ENCODE measurements at places on chromosomes 3 and 15. TPM values are rescaled to one million over a fixed set of nuclear protein-coding genes. Genes with fewer than 3 reads are reported as not detected.

DNA sequence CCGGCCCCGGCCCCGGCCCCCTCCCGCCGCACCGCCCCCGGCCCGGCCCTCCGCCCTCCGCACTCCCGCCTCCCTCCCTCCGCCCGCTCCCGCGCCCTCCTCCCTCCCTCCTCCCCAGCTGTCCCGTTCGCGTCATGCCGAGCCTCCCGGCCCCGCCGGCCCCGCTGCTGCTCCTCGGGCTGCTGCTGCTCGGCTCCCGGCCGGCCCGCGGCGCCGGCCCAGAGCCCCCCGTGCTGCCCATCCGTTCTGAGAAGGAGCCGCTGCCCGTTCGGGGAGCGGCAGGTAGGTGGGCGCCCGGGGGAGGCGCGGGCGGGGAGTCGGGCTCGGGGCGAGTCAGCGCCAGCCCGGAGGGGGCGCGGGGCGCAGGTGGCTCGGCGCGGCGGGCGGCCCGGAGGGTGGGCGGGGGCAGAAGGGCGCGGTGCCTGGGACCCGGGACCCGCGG is 352 bp downstream of the CHRD start:
- peaks cover 23% of the 10 kb centered on the region for H3K4me1 ChIP-seq
- peak overlapping the region; percentile 76 for H3K27ac ChIP-seq
- H3K27me3 ChIP-seq, result peaks cover 32% of the 10 kb centered on the region
- H3K4me3 ChIP-seq, result peak overlapping the region; percentile 62
- peak; percentile 91 for DNase-seq

DNA sequence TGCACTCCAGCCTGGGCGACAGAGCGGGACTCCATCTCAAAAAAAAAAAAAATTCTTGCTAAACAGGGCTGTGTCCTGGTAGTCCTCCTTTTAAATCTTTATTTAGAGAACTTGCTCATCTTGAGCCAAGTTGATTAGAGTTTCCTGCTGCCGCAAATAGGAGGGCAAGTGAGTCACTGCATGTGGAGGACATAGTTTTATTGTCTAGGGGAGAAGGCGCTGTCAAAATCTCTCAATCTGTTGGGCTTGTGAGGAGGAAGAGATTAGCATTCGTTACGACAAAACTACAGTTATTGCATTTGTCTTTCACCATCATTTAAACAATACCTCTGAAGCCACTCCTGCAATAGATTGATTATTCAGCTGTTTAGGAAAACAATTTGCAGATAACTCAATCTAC is 11.5 kb downstream of the MUC4 start:
- no peak overlapping the region for H3K4me3 ChIP-seq
- no peak overlapping the region for H3K27ac ChIP-seq
- H3K36me3 ChIP-seq, result no peaks in the 10 kb centered on the region
- DNase-seq, result no peak

DNA sequence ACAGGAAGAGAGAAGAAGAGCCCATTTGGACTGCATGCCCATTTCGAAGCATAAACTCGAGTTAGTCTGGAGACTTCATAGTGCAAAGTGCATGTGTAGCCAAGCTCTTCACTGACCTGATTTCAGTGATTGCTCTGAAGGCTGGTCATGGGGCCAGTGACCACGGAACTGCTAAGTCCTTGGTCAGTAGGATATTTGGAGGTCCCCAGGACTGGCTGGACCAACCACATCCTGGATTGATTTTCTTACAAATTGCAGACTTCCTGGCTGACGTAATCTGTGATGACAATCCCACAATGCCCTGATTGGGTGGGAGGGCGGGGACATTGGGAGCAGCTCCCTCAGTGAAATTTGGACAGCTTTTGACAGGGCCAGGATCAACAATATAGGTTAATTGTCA is 233.4 kb downstream of the CACNA2D3 start:
- H3K36me3 ChIP-seq, result no peaks in the 10 kb centered on the region
- peaks cover 5% of the 10 kb centered on the region for H3K4me1 ChIP-seq
- no peaks in the 10 kb centered on the region for H3K27me3 ChIP-seq

DNA sequence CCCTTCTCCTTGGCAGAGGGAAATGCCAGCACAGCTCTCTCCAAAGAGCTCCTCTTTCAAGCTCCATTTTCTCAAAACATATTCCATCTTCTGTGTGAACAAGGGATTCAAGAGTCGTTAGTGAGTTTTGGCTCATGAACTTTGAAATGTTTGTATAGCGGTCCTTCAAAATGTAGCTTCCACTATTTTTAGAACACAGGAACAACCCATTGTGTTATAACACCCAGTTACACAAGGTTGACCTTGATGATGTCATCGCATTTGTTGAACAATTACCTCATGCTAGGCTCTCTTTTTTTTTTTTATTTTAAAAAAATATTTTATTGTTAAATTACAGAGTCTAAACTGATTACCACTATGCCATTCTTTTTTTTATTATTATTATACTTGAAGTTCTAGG is 251.7 kb downstream of the THSD4 start:
- H3K27ac ChIP-seq, result no peak overlapping the region
- H3K4me3 ChIP-seq, result no peak overlapping the region
- no peaks in the 10 kb centered on the region for H3K36me3 ChIP-seq
- DNase-seq, result no peak
- H3K4me1 ChIP-seq, result no peaks in the 10 kb centered on the region
- H3K27me3 ChIP-seq, result no peaks in the 10 kb centered on the region

DNA sequence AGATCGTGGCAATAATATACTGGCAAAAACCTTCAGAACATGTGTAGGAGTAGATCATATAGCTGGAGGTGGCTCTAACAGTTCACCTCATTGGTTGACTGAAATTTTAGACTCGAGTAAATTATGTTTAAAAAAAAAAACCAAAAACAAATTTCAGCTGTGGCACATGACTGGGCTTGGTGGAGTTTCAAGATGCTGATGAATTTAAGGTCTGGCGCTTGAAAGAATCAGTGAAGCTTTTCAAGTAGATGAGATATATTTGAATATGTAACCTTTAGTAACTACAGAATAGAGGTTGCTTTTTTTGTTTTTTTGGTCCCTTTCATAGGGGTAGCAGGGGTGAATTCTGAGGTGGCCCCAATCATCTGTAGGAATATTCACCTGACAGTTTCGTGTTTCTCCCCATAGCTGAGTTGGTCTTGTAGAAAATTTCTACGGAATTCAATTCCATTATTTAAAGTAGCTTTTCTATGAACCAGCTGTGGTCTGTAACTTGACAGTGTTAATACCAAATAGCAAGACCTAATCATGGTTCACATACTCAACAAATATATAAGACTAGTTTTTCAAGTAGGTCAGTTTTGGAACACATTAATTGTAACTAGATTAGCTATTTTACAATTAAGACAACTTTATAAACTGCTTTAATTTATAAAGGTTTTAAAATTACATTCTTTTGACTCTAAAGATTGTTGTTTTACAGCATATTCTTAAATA is 65.6 kb downstream of the MAP4 start:
- no peak for DNase-seq
- peaks cover 7% of the 10 kb centered on the region for H3K4me1 ChIP-seq
- no peaks in the 10 kb centered on the region for H3K27me3 ChIP-seq
- no peaks in the 10 kb centered on the region for H3K36me3 ChIP-seq

Gene SAMD7
- not detected for total RNA-seq

GRCh38 chr3:129820587-129820986 is 72.9 kb downstream of the TMCC1 start:
- H3K27ac ChIP-seq, result no peak overlapping the region
- H3K27me3 ChIP-seq, result no peaks in the 10 kb centered on the region
- no peaks in the 10 kb centered on the region for H3K4me1 ChIP-seq
- no peaks in the 10 kb centered on the region for H3K36me3 ChIP-seq

Gene ACKR2
- 0.72 TPM for total RNA-seq

GRCh38 chr3:4898454-4899313 is 80.6 kb upstream of the BHLHE40 start:
- no peak for DNase-seq
- H3K4me1 ChIP-seq, result peaks cover 5% of the 10 kb centered on the region
- no peaks in the 10 kb centered on the region for H3K27me3 ChIP-seq
- H3K27ac ChIP-seq, result peak overlapping the region; percentile 44

Measured in stomach (tissue), 19 donors.